ENCODE measurements at places on chromosomes 2 and 18. TPM values are rescaled to one million over a fixed set of nuclear protein-coding genes. Genes with fewer than 3 reads are reported as not detected.
A peak's percentile ranks its signal among the peaks of the same experiment; 100 is the strongest.

GRCh38 chr2:11634584-11634983 is 35.4 kb downstream of the NTSR2 start:
- DNase-seq, result no peak

GRCh38 chr2:20073460-20073859 is 22.0 kb upstream of the LAPTM4A start:
- DNase-seq, result peak; percentile 26

GRCh38 chr2:151198645-151199044 is 63.0 kb downstream of the RBM43 start:
- no peak for DNase-seq

- DNase-seq, result peak; percentile 34
Measured at GRCh38 chr2:88919087-88919738, 227.7 kb downstream of the RPIA start.

- no peak for DNase-seq
Measured at GRCh38 chr2:132615329-132616085, 54.5 kb downstream of the LYPD1 start.

DNA sequence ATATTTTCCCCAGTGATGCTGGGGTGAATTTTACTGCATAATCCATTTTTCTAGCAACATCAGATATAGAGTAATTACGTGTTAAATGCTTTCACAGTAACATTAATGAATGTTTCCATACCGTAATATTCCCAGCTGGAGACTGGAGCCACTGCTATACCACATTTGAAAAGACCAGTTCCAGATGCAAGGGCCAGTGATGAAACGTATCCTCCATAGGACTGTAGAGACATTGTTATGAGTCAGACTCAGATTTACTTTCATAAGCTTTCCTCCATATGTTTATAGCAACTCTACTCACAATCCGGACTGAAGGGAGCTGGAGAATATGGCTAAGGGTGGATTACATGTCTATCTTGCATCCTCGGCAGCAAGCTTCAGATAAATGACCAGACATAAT is 22.7 kb upstream of the GCG start:
- DNase-seq, result peak; percentile 85

DNA sequence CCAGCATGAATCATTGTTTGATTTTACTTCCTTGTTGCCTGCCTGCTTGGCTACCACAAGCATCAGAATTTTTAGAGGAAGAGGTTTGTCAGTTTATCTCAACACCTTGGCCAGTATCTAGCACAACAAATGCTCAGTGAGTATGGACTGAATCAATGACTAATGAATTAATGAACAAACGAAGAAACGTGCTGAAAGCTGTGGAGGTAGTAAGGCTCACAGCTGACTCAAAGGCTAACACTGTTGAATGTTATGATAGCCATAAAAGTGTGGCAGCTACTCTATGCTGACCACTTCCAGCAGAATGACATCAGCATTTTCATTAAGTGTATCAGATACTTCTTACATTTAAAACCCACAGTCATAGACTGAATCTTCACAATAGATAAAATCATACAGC is 543.4 kb downstream of the IRS1 start:
- DNase-seq, result peak; percentile 82

DNA sequence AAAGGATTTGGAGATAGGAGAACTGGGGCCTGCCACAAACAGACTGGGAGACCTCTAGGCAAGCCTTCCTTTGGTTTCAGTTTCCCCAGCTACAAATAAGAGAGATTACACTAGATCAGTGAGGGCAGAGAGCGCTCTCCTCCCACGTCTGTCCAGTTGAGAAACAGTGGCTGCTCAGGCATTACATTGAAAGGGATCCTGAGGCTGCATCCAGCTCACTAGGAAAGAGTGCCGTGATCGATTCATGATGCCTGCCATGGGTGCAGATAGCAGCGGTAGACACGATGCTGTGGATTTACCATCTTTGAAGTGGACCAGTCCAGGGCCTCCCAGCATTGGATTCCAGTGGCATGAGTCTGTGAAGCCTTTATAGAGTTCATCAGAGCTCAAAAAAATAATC is 62.6 kb downstream of the EN1 start:
- no peak for DNase-seq

- DNase-seq, result no peak
Measured at GRCh38 chr2:66462501-66462825, 27.5 kb downstream of the MEIS1 start.

GRCh38 chr2:187567126-187567525 is 12.9 kb upstream of the TFPI start:
- DNase-seq, result peak; percentile 79

DNA sequence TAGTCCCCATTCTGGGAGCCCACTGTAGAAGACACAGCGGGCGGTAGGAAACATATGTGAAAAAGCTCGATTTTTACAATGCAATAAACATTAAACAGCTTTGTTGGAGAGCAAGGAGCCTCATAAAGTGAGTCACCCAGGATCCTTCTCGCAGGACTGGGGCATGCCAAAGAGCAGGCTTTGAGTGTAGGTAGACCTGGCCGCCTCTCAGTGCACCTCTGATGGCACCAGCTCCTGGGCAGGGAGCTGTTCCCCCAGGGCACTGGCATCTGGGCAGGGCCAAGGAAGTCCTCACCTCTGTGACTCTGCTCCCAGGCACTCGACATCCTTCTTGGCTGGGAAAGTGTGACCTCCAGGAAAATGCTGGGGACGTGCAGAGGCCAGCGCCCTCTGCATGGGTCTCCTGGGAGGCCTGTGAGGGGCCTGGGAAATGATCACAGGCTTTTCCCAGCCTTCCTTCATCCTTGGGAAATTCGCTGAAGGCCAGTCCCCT is 94.2 kb downstream of the POLR1A start:
- DNase-seq, result no peak

GRCh38 chr2:167509586-167509985 is 621.3 kb downstream of the XIRP2 start:
- peak; percentile 81 for DNase-seq

DNA sequence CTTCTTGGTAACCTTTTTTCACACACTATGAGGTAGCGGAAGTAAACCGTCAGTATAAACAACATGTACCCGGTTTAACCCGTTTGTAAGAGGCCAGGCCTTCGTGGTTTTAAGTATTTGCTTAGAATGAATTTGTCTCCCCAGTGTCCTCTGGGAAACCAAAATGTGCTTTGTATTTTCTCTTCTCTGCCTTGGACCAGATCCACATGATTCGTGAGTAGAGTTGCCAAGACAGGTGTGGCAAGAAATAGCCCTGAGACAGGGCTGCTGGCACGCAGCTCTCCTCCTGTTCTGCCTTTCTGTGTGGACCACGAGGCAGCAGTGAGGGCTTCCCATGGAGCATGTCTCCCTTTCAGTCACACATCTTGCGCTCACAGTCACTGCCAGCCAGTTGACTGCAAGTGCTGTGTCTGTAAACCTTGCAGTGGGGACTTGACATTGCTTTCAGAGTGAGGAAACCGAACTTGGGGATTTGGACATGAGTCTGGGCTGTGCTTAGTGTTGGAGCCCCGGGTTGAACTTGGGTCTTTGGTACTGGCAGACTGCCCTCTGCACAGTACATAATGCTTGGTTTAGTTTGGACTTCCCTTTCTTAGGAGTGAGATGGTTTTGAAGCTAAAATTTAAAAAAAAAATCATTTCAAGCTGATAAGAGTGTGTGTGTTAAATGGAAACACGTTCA is 19.1 kb downstream of the BCL2L11 start:
- DNase-seq, result peak; percentile 29

DNA sequence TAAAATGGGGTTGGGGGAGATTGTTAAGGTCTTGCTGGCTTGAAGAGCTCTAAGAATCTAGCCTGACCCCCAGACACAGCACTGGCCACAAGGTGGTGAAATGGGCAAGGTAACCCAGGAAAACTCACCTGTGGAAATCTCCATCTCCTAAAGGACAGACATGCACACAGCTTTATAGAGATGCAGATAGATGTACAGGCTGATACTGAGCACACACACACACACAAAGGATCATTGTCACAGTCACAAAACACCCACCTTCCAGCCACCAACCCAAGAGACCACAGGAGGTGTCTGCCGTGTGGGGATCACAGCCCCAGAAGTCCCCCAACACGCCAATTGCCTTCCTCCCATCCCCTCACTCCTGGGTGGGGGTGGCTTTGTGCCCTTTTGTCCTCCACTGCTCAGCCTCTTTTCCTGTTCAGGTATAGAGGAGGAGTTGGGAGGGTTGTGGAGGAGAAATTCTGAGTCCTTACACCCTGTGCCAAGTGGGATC is 3.2 kb upstream of the CYP26B1 start:
- no peak for DNase-seq

GRCh38 chr2:190250421-190250820 is 69.2 kb downstream of the HIBCH start:
- DNase-seq, result no peak

GRCh38 chr2:158667586-158667985 is 127.5 kb upstream of the DAPL1 start:
- DNase-seq, result peak; percentile 89

DNA sequence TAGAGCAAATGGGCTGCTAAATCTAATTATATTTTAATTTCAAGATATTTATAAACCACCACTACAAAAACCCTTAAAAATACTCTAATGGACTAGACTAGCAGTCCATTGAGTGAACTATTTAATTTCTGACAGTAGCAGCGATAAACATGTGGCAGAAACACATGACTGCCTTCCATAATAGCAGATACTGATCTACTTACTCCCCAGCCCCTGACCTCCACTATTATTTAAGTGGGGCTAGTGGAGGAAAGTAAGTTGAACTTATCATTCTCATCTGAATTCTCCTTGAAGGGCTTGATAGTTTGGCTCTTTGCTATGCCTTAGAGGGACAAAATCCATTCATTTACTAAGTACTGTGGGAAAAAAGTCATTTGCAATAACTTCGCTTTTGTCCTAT is 90.8 kb downstream of the TTN start:
- DNase-seq, result no peak

DNA sequence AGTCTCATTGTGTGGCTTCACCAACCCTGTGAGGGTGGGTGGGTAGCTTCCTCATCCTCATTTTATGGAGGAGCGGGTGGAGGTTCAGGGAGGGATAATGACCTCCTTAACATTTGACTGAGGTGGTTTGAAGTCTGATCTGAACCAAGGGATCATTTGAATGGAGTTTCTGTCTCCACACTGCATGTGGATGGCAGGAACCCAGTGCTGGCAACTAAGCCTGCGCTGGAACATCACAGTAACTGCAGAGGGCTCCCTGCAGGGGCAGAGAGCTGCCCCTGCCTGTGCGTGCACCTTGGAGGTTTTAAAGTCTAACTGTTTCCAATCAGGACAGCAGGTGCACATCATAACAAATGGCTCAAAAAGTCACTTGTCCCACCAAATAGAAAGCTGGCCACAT is 3.3 kb downstream of the AGAP1 start:
- DNase-seq, result no peak

- no peak for DNase-seq
Measured at GRCh38 chr2:230925879-230926765, 1.1 kb upstream of the GPR55 start.

DNA sequence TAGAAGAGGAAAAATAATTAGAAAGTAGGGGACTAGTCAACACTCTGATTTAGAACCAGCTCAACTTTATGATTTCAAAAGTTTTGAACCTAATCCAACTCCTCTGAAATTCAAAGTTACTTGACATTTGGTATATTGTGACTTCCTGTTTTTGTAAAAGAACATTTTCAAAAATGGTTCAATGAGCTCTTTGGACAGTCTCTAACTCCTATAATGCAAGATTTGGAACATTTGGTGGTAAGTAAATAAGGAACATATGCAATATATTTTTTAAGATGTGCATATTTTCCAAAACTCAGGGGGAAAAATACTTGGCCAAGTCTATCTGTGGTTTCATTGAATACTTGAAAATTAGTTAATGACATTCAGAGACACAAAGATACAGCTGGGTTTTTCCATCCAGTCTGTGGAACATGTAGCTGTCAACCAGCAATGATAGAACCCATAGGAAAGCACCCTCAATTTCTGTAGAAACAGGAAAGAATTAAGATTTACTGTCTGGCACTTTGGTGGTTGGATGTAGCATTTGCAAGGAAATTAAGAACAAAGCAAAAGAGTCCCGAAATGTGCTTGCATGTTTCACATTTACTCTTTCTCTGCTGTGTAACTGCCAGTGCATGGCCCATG is 17.0 kb upstream of the ANKRD44 start:
- DNase-seq, result no peak

DNA sequence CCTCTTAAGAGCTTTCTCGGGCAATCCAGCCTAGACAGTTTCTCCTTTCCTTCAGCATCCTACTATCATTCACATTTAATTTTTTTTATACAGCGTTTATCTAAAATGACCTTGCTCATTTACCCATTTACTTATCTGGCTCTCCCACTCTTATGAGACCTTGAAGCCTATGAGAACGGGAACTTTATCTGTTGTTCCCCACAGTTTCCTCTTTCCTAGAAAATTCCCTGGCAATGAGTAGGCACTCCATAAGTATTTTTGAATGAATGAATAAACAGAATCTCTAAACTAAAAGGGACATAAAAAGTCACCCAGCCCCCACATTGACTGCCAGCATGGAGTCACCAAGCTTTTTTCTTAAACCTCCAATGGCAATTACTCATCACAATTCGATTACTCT is 353.2 kb downstream of the METTL4 start:
- no peak for DNase-seq

- DNase-seq, result no peak
Measured at GRCh38 chr2:151983221-151983620, 115.6 kb downstream of the CACNB4 start.

- DNase-seq, result peak; percentile 42
Measured at GRCh38 chr18:21897811-21898210, 157.2 kb downstream of the MIB1 start.

DNA sequence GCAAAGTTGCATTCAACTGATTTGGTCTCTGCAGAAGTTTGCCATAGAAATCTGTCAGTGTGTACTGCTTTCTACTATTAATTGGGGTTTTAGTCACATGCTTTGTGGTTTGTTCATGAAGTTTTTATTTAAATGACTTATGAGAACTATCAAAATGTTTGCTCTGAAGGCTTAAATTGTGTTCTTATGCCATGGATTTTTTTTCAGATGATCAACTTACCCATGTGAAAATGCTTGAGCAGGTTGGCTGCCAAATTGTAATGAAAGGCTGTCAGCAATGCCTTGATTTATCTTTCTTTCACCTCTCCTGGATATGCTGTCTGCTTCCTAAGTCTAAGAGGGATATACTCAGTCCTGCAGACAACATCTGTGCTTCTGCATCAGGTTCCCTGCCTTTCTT is 50.7 kb downstream of the FMNL2 start:
- DNase-seq, result no peak

- DNase-seq, result peak; percentile 80
Measured at GRCh38 chr2:12330916-12331315, 385.8 kb upstream of the TRIB2 start.

GRCh38 chr18:47343291-47343690 is 91.8 kb upstream of the SKOR2 start:
- no peak for DNase-seq

The TMEM18 gene
- total RNA-seq, result 21.9 TPM

The TMEM17 gene
- total RNA-seq, result 1.3 TPM

The CYP26B1 gene
- total RNA-seq, result not detected

The CREB1 gene
- 94.5 TPM for total RNA-seq

The MAPRE3 gene
- total RNA-seq, result 1.8 TPM

The IL36RN gene
- total RNA-seq, result not detected

The ASAP2 gene
- total RNA-seq, result 26.9 TPM

The TYMS gene
- total RNA-seq, result 26.7 TPM

The CD28 gene
- total RNA-seq, result not detected

The APLF gene
- total RNA-seq, result 3.3 TPM

The GREB1L gene
- total RNA-seq, result not detected

The SLC19A3 gene
- total RNA-seq, result not detected
